ENCODE measurements at places on chromosomes 3 and 15. TPM values are rescaled to one million over a fixed set of nuclear protein-coding genes. Genes with fewer than 3 reads are reported as not detected.

MYEF2 gene
- 1.2 TPM for total RNA-seq

GRCh38 chr3:119207512-119207875 is 33.2 kb downstream of the B4GALT4 start:
- DNase-seq = no peak

- DNase-seq = no peak
Measured at GRCh38 chr3:45690336-45691035, 1.3 kb downstream of the SACM1L start.

ECE2 gene
- total RNA-seq = not detected

UBXN7 gene
- total RNA-seq = 15.5 TPM

DNA sequence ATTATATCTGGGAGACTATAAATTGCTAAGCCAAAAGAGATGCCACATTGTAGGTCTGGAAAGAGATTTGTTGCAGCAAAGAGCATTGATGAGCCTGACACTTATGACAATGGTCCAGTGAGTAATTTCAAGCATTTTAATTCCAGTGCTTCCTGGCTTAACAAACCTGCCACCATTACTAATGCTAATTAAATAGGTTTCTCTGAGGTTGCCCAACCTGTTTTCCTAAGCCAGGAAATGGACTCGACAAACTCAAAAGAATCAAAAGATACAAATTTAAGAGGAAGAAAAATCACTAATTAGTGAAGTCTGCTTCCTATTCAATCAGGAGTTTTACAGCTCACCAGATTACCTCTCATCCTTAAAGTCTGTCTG is 36.7 kb upstream of the CTDSPL start:
- DNase-seq = no peak

- no peak for DNase-seq
Measured at GRCh38 chr3:149545049-149545448, 70.6 kb downstream of the TM4SF4 start.
